IPS DF 19.7 (cell line): ENCODE measurements at places on chromosomes 13 and 19.

DNA sequence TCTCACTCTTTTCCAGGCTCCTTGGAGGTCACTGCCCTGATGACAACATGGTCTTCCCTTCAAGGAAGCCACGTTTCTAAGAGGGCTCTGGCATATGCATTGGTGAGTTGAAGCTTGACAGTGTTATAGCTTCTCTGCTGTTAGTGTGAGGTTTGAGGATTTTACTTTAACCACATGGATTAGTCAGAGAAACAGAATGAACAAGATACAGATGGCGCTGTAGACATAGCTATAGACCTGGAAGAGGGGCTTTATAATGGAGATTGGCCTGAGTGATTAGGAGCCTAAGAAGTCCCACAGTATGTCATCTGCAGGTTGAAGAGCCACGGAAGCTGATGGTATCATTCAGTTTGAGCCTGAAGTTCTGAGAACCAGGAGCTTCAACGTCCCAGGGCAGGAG, 18.4 kb upstream of the URI1 start:
- no peak for DNase-seq

- no peak for DNase-seq
These were observed 9.8 kb downstream of the MVB12A start for GRCh38 chr19:17429641-17430113.

- no peak for DNase-seq
These were observed at the start of gene CYP2B6 for GRCh38 chr19:40990972-40991381. Gene CYP2B6 (plus strand): TSS chr19:40991282. CDS start chr19:40991306, 24 bp downstream.

- DNase-seq, result no peak
These were observed 70.1 kb downstream of the DCLK1 start for GRCh38 chr13:36061054-36061453.

GRCh38 chr19:17540174-17540573, 15.3 kb upstream of the COLGALT1 start:
- DNase-seq, result no peak

DNA sequence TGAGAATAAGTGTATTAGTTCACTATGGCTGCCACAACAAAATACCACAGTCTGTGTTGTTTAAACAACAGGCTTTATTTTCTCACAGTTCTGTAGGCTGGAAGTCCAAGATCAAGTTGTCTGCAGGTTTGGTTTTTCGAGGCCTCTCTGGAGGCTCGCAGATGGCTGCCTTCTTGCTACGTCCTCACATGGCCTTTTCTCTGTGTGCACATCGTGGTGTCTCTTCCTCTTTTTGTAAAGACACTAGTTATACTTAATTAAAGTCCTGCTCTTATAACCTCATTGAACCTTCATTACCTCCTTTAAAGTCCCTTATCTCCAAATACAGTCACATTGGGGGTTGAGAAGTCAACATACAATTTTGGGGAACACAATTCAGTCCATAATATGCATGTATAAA, 10.6 kb downstream of the CSNK1A1L start:
- no peak for DNase-seq

DNA sequence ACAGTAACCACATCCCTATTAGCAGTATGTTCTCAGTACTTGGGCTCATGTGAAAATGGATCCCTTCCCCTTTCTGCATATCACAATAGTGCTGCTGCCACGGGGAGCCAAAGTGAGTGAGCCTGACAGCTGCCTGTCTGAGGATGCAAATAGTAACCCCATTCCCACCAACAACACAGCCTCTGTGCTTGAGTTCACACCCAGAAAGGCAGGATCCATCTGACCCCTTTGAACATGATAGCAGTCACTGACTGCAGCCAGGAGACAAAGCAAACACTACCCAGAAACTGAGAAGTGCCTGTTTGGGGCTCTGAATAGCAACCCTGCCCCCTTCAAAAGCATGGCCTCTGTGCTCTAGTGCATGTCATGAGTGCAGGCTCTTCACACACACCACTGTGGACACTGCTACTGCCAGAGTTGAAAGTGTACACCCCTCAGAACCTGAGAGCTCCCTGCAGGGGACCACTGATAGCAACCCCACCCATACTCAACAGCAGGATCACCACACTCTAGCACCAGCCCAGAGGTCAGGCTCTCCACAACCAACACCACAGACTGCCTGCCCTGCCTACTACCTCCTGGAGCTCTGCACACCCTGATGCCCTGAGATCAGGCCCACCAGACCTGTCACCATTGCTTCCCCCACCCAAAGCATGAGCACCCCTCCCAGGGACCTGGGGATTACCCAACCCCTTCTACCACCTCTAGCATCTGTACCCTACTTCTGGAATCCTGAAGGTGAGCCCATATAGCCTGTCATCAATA, 1563.5 kb upstream of the PRR20A start:
- no peak for DNase-seq

- no peak for DNase-seq
These were observed 259.5 kb upstream of the IRS2 start for GRCh38 chr13:110045919-110046318.

DNA sequence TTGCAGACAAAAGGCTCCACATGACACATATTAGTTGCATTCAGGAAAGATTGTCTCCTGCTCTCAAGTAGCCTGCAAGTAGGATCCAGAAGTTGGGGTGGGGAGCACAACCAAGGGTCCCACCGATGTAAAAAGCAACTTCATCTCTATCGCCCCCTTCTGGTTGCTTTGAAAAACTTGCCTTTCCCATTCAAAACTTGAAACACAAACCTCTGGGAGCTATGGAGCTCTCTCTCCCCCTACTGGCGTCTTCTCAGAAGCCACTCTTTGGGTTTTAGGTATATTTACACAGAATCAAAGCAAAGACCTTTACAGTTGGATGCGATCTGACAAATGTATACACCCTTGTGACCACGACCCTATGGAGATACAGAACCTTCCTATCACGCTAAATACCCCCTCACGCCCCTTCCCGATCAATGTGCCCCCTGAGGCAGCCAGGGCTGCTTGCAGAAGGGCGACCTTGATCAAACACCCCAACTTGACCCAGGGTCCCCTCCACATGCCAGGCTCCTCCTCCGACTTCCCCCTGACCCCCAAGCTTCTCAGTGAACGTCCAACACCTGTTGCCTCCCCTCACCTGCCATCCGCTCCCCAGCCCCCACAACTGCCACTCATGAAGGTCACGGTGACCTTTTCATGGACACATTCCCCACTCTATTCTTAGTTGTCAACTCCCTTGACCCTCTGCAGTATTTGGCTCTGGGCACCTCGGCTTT, 10.1 kb downstream of the NOSIP start:
- DNase-seq, result no peak

DNA sequence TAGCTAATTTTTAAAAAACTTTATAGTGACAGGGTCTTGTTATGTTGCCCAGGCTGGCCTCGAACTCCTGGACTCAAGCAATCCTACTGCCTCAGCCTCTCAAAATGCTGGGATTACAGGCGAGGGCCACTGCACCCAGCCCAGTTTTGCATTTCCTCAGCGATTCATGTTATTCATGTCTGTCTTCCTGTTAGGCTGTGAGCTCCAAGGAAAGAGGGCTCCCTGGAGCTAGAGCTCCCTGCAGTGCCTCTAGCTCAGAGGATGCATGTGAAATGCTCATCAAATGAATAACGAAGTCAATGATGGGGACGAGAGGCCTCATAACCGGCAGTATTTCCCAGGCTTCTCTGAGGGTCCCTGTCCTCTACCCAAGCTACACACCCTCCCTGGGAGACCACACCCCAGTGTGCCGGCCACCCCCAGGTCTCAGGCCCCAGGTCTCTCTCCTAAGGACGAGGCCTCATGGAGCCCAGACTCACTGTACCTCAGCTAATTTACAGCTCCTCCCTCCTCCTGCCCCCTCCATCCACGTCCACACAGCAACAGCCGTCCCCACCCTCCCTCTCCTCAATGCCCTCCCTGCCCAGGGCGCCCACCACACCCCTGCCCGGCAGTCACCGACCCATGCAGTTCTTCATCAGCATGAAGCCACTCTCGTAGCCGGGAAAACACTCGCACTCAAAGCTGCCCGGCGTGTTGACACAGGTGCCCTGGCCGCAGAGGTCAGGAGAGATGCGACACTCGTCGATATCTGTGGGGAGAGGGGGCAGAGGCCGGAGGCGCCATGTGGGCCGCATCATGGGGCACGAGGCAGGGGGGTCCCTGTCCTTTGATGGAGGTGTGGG, 28.5 kb downstream of the FBN3 start:
- peak; percentile 67 for DNase-seq
